Calu3 (cell line): ENCODE measurements at places on chromosomes 6 and 20. TPM values are rescaled to one million over a fixed set of nuclear protein-coding genes. Genes with fewer than 3 reads are reported as not detected.

- no peak overlapping the region for H3K4me3 ChIP-seq
- H3K27me3 ChIP-seq = no peaks in the 10 kb centered on the region
- DNase-seq = no peak
- peaks cover 15% of the 10 kb centered on the region for H3K4me1 ChIP-seq
- no peak overlapping the region for H3K27ac ChIP-seq
Observed at GRCh38 chr6:82915666-82916065, 150.0 kb downstream of the UBE3D start.

GRCh38 chr6:69349771-69350170 is 447.0 kb downstream of the LMBRD1 start:
- no peaks in the 10 kb centered on the region for H3K27me3 ChIP-seq
- H3K36me3 ChIP-seq = no peaks in the 10 kb centered on the region
- no peak overlapping the region for H3K4me3 ChIP-seq
- no peak for DNase-seq

GRCh38 chr20:50728486-50728980 is 2.8 kb upstream of the PARD6B start:
- H3K4me1 ChIP-seq = peaks cover 42% of the 10 kb centered on the region
- peak overlapping the region; percentile 61 for H3K4me3 ChIP-seq
- peak overlapping the region; percentile 99 for H3K27ac ChIP-seq
- H3K27me3 ChIP-seq = no peaks in the 10 kb centered on the region

DNA sequence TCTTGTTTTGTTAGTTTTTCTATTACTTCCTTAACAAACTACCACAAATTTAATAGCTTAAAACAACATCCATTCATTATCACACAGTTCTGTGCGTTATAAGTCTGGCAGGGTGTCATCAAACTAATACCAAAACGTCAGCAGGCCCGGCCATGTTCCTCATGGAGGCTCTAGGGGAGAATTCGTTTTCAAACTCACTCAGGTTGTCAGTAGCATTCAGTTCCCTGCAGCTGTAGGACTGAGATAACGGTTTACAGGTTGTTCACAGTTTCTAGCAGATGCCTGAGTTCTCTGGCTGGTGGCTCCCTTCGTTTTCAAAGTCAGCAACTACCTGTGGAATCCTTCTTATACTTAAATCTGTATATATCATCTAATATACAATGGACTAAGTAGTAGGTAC is 72.5 kb upstream of the PRSS16 start:
- DNase-seq = no peak
- no peak overlapping the region for H3K4me3 ChIP-seq
- no peaks in the 10 kb centered on the region for H3K27me3 ChIP-seq
- H3K4me1 ChIP-seq = no peaks in the 10 kb centered on the region
- H3K36me3 ChIP-seq = peaks cover 30% of the 10 kb centered on the region

GRCh38 chr6:3610206-3610605 is 141.3 kb downstream of the PXDC1 start:
- H3K36me3 ChIP-seq = no peaks in the 10 kb centered on the region
- peaks cover 81% of the 10 kb centered on the region for H3K27me3 ChIP-seq
- no peak overlapping the region for H3K4me3 ChIP-seq
- peaks cover 12% of the 10 kb centered on the region for H3K4me1 ChIP-seq

PROKR2 gene
- total RNA-seq = not detected in 2 replicates

CTCFL gene
- not detected in 2 replicates for total RNA-seq

HCRTR2 gene
- total RNA-seq = not detected in 2 replicates
